ENCODE measurements at places on chromosomes 1 and 21. TPM values are rescaled to one million over a fixed set of nuclear protein-coding genes. Genes with fewer than 3 reads are reported as not detected.

Gene IL20
- not detected for total RNA-seq

Gene VHLL
- not detected for total RNA-seq

Gene IGSF9
- total RNA-seq = 6.5 TPM

Gene LRRIQ3
- not detected for total RNA-seq

Gene SLC9C2
- not detected for total RNA-seq

Gene LCE1B
- not detected for total RNA-seq

Gene SLC6A9
- total RNA-seq = 1.0 TPM

Gene BPNT1
- total RNA-seq = 23.7 TPM

Gene KCNQ4
- 0.74 TPM for total RNA-seq

Gene OR2L5
- not detected for total RNA-seq

Gene CENPF
- 33.1 TPM for total RNA-seq

Gene CASP9
- total RNA-seq = 18.0 TPM

- no peak for DNase-seq
Observed at GRCh38 chr1:191913260-191913977, 244.8 kb upstream of the RGS18 start.

DNA sequence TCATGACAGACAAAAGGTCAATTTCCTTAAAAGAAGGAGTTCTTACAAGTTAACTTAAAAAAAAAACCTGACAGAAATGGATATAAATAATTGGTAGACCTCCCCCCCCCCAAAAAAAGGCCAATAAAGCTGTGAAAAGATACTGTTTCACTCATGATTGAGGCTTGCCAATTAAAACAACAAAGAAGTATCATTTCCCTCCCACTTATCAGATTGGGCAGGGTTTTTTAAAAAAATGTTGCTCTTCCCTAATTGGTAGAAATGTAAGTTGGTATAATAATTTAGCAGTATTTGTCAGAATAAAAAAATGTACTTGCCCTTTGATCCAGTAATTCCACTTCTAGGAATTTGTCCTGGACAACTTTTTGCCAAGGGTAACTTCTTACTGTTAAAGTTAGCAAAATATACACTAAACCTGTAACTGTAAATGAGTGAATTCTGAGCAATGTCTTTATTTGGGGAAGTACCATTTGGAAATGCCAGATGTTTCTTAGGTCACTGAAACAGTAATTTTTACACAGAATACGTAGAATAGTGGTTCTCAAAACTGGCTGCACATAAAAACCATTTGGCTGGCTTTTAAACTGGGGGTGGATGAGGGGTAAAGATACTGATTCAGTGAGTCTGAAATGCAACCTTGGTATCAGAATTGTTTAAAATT is 17.5 kb downstream of the RNF2 start:
- DNase-seq = no peak

- no peak for DNase-seq
Observed at GRCh38 chr1:18907917-18908845, 5.8 kb upstream of the ALDH4A1 start.

DNA sequence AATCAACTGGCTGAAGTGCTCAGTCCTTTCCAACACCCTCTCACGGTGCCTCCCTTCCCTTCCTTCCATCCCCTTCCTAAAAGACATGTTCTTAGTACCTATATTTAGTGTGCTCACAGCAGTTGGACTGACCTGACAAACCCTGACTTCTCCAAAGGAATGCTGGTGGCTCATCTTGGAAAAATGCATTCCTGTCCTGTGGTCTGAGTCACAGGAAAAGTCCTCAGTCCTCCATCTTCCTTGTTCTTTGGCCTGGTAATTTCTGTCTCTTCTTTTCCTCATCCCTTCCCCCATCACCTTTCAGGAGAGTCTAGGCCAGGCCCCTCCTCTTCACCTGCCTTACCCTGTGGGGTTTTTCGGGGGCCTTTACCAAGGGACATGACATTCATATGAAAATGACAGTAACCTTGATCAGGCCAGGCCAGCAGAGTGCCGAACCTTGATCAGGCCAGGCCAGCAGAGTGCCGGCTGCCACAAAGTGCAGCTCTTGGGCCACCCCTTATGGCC is 7.2 kb downstream of the ATP1B1 start:
- peak; percentile 51 for DNase-seq

- no peak for DNase-seq
Observed at GRCh38 chr1:151474745-151475144, 15.5 kb upstream of the POGZ start.

- no peak for DNase-seq
Observed at GRCh38 chr1:248736977-248737376, 18.6 kb downstream of the LYPD8 start.

DNA sequence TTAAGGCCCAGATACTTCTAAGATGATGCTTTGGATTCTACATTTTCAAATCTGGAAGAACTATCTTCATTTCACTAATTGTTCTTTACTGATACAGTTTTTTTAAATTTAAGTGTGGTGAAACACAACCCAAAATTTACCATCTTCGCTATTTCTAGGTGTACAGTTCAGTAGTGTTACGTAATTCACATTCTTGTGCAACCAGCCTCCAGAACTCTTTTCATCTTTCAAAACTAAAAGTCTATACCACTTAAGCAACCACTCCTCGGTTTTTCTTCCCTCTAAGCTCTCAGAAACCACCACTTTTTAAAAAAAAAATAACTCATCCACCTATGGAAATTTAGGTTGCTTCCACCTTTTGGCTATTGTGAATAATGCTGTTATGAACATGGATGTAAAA is 220.7 kb downstream of the PDE4B start:
- no peak for DNase-seq

- DNase-seq = no peak
Observed at GRCh38 chr1:91572044-91572443, 71.4 kb downstream of the CDC7 start.

GRCh38 chr1:190116921-190117320 is 360.7 kb downstream of the BRINP3 start:
- DNase-seq = no peak

DNA sequence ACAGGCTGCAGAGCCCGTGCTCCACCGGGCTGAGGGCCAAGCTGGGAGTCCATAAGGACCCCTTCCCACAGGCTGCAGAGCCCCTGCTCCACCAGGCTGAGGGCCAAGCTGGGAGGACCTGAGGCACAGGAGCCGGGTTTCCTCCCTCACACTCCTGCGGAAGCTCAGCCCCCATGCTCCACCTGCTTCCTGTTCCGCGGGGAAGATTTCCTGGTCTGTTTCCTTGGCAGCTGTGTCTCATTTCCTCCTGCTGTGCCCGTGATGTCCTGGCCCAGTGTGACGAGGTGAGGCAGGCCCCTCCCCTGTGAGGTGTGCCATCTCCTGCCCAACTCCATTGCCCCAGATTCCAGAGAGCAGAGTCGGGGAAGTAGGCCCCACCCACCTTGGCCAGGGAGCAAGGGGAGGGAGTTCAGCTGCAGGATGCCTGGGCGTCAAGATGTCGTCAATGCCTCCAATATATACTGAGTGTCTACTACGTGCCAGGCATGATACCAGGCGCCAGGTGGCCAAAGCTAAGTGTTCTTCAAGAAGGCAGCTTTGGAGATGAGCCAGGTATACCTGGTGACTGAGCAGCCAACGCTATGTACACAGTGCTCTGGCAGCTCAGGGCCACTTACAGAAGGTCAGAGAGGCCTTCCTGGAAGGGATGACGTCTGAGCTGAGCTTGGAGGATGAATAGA is 58.8 kb downstream of the NAV1 start:
- peak; percentile 80 for DNase-seq

- DNase-seq = peak; percentile 41
Observed at GRCh38 chr21:45554477-45555175, 12.4 kb upstream of the SLC19A1 start.

DNA sequence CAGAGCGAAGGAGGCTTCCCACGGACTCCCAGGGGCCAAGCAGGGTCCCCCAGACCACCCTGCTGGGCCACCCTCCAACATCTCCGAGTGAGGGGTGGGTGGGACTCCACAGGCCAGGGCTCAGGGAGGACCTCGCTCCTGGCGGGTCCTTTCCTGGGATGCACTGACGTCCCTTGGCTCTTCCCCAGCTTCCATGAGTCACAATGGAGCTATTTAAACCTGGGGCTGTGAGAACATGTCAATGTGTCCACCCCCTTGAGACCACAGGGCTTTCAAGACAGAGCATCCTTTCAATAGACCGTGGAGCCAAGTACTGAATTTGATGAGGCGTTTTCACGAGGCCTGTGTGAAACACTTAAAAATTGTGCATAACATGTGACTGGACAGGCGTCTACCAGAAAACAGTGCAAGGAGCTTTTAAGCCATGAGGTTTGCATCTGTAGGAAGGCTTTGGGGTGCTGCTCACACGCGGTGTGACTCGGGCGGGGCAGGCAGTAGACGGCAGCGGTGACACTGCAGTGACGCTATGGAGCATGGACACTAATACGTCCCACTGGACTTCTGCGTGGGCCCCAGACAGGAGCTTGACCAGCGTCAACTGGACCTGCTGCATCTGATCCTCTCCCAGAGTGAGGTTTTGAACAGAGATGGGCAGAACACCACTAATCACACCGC is 24.1 kb upstream of the NPHP4 start:
- DNase-seq = no peak

All from HT-29 (cell line).